CD4-positive, CD25-positive, alpha-beta regulatory T cell (primary cell): ENCODE measurements at places on chromosomes 1 and 21. TPM values are rescaled to one million over a fixed set of nuclear protein-coding genes. Genes with fewer than 3 reads are reported as not detected.

The ABCA4 gene
- not detected for total RNA-seq

The TNFRSF4 gene
- total RNA-seq = 65.8 TPM

The NFASC gene
- total RNA-seq = not detected

The RIPPLY3 gene
- total RNA-seq = not detected

The SYT6 gene
- total RNA-seq = 0.17 TPM

GRCh38 chr1:117110774-117111173 is 10.8 kb downstream of the TRIM45 start:
- DNase-seq = no peak

- DNase-seq = no peak
These were observed 730.7 kb upstream of the ADGRL4 start for GRCh38 chr1:79737193-79737592.

- DNase-seq = no peak
These were observed 108.0 kb downstream of the BRINP2 start for GRCh38 chr1:177278626-177279390.

DNA sequence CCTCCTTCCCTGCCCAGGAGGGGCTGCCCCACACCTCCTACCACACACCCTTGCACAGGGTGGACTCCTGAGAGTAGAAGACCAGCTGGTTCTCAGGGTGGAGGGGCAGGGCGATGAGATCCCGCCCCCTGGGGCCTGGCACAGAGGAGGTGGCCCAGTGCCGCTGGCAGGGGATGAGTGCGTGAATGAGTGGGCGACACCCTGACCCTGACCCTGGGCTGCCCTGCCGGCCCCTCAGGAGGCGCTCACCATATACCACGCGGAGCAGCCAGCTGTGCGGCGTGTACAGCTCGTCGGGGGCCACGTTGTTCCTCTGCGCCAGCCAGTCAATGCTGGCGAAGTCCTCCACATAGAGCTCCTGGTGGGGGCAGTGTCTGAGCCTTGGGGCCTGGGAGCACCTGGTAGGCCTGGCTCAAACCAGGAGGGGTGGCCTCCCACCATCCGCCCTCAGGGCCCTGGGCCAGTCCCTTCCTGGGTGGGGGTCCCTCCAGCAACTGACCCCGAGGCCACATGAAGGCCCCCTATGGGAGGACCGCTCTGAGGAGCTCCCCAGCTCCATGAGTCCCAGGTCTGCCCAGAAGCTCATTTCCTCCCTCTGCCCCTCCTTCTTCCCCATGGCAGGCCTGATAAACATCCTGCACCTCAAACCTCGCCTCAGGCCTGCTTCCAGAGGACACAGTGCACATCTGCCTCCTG is 13.0 kb downstream of the LSS start:
- DNase-seq = no peak

- peak; percentile 1 for DNase-seq
These were observed 869 bp downstream of the KCNA3 start for GRCh38 chr1:110673805-110674336.

DNA sequence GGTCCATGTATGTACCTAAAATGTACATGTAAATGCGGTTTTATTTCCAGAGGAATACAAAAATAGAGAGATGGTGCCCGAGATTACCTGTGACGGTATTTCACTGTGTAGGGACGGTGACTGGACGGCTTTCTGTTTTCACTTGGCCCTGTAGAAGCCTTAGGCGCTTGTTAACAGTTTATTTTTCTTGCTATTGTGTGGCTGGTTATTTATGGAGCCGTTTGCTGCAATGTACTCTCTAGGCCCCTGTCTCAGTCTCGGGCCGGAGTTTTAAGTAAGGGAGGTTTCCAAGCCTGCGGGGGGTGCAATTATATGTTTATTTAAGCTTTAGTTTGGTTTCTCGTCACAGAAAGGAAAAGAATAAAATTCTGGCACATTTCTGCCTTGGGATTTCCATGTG is 413 bp downstream of the EFCAB7 start:
- no peak for DNase-seq
